CD4-positive, CD25-positive, alpha-beta regulatory T cell (primary cell): ENCODE measurements at places on chromosomes 13 and 19. TPM values are rescaled to one million over a fixed set of nuclear protein-coding genes. Genes with fewer than 3 reads are reported as not detected.
A peak's percentile ranks its signal among the peaks of the same experiment; 100 is the strongest.

Gene SULT2A1
- polyA plus RNA-seq = not detected

Gene MYO1F
- 79.3 TPM for polyA plus RNA-seq

DNA sequence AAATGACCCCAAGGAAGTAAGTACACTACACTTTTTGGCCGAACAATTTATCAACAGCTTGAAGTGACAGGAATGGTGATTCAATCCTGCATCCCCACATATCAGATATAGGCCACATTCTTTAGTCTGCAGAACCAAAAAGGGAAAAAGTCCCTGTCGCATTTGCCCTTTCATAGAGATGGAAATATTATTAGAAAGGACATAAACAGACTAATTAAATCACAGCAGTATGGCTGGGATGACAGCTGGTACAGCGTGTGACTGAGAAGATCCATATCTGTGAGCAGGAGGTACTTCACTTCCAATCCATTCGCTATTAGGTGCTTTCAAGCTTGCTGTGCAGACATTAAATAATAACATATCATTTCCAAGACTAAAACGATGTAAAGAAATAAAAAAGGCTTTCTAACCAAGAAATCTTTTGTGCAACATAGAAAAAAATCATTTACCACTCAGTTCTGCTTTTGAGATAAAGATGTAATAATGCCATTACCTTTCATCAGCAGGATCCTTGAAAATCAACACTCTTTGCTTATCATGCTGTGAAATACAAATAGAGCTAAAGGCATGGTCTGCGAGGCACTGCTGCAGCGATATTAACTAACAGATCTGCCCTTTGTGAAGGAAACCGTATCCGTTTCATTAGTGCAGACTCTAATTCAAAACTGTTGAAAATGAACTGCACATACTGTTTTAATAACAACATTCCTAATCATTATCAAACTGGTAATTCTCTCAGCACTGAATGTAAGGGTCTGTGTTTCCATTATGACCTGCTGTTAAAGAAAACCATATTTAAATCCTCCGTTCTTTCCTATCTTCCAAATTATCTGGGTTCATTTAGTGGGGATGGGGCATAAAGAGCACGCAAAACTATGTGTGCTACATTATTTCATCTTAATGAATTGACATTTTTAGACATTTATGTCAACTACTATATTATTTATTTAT lies 245.6 kb downstream of the DACH1 start:
- no peak for DNase-seq

DNA sequence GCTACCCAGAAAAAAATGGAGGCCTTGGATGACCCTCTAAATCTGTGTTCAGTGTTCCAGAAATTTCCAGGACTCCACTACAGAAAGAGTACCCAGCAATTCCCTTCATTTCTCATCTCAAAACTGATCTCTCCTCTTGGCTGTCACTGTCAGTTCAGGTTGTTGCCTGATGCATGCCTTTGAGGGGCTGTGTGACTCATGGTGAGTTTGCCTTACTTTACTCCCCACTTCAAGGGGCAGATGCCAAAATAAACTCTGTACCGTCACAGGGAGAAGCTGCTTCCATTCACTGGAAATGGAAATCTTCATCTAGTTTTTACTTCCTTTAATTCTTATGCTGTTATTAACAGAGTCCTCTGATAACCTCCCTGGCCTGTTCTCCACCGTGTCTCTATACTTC lies 1075.0 kb downstream of the DIAPH3 start:
- DNase-seq = no peak

- DNase-seq = peak; percentile 41
These were observed 13.6 kb upstream of the ZNF611 start for GRCh38 chr19:52748336-52748950.

GRCh38 chr13:44040070-44040817 lies 160.5 kb downstream of the LACC1 start:
- DNase-seq = no peak

DNA sequence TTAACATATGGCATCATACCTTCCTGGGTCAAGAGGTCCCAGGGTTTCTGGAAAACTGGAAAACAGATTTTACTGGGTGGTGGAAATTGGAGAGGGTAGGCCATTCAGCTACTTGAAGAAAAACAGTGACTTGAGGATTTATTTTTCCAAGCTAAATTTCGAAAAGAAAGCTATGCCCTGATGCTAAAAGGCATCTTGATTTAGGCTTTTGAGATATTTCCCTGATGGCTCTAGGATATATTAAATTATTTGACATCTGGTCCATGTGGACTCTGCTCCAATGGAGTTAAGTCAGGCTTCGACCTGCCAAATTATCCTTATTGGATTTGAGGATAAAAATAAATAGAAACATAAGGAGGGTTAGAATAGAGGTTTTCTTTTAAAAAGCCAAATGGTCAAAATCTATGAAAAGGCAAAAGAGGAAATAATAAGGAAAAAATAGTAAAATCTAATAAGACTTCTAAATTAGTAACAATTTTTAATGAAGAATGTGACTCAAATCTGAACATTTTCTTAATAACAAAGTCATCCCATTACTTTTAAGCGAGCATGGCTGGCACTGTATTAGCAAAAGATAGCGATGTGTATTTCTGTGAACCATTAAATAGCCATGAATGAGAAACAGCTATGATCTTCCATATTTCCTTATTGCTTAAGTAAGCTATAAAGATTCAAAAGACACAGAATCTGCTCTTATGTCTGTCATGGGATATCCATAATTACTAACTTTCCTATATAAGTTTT lies 190.0 kb upstream of the MIR17HG start:
- DNase-seq = no peak

DNA sequence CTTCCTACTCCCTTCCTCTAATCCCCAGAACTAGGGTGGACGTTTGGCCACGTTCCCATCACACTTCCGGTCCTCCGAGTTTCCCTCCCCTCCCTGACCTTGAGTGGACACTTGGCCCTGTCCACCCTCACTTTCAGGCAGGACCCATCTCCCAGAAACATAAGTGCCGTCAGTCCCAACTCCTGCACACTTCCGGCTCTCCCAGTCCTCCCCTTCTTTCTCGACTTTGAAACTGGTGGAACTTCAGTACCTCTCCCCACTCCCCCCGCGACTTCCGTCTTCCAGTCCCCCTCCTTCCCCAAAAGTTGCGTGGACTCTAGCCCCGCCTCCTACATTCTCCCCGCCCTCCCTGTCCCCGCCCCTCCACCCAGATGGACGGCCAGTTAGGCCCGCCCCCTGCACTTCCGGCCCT lies 278 bp upstream of the ZNF274 start:
- peak; percentile 78 for DNase-seq

GRCh38 chr13:91891141-91891540 lies 492.7 kb downstream of the GPC5 start:
- DNase-seq = no peak
